NCI-H1930 (cell line): ENCODE measurements at places on chromosomes 1 and 21.

- DNase-seq, result no peak
Observed at GRCh38 chr1:7743346-7743745, 27.8 kb upstream of the VAMP3 start.

DNA sequence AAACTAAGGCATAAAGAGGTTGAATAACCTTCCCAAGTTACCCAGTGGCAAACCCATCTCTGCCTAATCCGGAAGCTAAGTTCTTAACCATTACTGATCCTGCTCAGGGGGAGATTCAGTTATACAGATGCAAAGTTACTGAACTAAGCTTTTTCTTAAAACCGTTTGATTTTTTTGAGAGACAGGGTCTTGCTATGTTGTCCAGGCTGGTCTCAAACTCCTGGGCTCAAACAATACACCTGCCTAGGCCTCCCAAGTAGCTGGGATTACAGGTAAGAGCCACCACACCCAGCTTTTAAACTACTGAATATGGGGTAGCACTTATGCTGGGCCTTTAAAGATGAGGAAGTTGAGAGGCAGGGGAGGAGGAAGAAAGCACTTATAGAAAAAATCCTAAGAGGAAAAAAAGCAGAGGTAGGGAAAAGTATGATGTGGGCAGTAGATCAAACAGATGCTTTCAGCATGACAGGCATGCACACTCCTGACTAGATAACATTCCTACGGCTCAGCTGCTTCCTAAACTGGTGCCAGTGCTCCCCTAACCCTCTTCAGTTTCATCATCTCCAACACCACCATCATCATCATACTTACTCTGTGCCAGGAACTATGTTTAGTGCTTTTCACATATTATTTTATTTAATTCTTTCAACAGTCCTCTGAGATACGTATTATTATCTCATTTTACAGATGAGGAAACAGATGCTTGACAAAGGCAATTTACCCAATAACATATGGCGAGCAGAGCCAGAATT lies 5.8 kb downstream of the PAFAH2 start:
- no peak for DNase-seq

- no peak for DNase-seq
Observed at GRCh38 chr1:47164552-47164951, 25.3 kb downstream of the PDZK1IP1 start.

- DNase-seq, result no peak
Observed at GRCh38 chr1:236240675-236241074, 41.1 kb downstream of the ERO1B start.

DNA sequence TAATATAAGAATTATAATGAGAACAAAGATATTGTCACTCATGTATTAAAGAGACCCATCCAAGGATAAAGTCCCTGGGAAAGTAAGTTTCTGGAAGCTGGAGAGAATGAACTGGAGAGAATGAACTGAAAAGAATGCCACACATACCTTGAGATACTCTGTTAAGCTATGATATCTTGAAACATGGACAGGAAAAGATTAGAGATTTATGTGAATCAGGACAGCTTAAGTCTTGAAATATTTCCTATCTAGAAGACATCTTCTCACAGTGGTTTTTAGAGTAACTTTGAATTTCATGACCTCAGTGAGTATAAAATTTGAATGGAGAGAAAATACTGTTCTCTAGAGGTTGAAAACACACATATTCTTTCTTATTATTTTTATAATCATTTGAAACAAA lies 201.3 kb upstream of the HMCN1 start:
- no peak for DNase-seq

- DNase-seq, result no peak
Observed at GRCh38 chr1:109610609-109611307, 8.7 kb downstream of the GNAT2 start.

GRCh38 chr1:66490816-66491215 lies 43.1 kb upstream of the SGIP1 start:
- no peak for DNase-seq

- no peak for DNase-seq
Observed at GRCh38 chr1:165890684-165891083, 63.3 kb downstream of the UCK2 start.

- DNase-seq, result no peak
Observed at GRCh38 chr1:236284291-236284721, 2.5 kb upstream of the ERO1B start.

DNA sequence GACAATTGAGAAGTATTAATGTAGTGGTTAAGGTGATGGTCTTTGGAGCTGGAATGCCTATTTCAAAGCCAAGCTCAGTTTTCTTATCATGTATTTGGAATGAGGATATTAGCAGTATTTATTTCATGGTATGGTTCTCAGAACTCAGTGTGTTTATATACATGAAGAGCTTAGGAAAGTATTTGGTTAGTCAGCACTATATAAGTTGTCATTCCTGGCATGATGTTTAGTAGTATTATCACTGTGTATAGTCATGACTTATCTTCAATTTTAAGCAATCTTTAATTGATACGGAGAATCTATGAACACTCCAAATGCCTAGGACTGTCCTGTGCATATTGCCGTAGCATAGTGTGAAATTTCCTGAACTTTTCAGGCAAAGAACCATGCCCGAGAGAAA lies 501.9 kb upstream of the USP24 start:
- no peak for DNase-seq

GRCh38 chr1:110254604-110255391 lies 44.7 kb downstream of the KCNC4 start:
- DNase-seq, result no peak

GRCh38 chr1:99660496-99660895 lies 14.6 kb downstream of the PALMD start:
- DNase-seq, result no peak

DNA sequence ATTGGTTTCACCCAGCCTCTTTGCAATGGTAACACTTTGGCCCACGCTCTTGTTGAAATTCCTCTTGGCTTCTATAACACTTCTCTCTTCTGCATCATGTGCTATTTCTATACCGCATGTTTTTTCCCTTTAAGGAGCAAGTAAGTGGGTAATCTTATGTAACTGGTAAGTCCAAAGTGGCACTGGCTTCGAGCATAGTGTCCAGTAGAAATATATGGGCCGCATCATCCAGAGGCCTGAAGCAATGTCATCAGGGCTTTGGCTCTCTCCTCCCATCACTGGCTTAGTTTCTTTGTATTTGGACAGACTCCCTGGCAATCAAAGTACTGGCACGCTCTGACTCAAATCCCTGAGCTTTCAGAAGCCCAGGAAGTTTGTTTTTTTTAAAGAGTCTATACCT lies 17.5 kb downstream of the CHML start:
- DNase-seq, result no peak

GRCh38 chr1:217622042-217622441 lies 8.8 kb downstream of the GPATCH2 start:
- DNase-seq, result no peak

DNA sequence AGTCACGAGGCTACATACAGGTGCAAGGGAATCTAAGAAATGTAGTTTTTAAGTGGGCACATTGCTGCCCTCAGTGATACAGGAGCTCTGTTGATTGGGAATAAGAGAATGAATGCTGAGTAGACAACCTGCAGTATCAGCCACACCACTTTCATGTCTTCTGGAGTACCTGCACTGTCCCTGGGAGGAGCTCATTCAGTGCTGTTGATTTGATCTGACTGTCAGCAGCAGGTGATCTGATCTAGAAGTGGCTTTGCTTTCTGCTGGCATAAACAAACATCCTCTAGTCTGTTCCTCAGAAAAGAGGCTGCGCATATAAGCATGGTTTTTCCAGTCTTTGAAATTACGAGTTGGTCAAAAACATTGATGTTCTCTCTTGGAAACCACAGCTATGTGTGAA lies 35.5 kb upstream of the LRRC52 start:
- no peak for DNase-seq

DNA sequence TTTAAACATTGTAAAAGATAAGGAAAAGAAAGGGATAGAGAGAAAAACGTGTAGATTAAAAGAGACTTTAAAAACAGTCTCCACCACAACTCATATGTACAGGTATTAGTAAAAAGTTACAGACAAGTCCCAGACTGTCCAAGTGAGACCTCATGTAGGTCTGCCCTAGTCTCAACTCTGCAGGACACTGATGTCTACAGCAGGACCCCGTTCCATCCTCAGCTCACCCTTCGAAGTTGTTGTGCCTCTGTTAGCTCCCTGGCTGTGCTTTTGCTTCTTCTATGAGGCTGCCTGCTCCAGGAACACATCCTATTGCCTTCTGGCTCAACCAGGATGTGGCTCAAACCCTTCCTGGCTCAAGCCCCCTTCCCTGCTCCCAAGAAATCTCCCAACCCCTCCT lies 72.9 kb upstream of the FBXO28 start:
- no peak for DNase-seq

GRCh38 chr1:210631399-210631798 lies 302.7 kb downstream of the HHAT start:
- no peak for DNase-seq

GRCh38 chr1:24451746-24452145 lies 36.1 kb downstream of the NIPAL3 start:
- DNase-seq, result no peak

DNA sequence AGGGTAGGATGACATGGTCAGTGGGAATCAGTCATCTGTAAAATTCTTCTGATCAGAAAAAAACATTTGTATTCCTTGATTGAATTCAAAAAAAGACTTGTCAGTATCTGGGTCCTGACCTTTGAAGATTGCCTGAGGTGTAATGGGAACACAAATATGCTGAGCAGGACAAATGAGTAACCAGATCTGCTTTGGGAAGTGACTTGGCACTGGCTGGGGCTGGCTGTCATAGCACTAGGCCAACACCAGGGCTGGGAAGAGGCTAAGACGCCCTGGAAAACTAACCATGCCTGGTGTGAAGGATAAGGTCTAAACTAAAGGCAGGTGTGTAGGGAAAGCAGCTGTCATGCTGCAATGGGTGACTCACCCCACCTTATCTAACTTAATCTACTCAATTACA lies 452.9 kb upstream of the BEND5 start:
- DNase-seq, result no peak

DNA sequence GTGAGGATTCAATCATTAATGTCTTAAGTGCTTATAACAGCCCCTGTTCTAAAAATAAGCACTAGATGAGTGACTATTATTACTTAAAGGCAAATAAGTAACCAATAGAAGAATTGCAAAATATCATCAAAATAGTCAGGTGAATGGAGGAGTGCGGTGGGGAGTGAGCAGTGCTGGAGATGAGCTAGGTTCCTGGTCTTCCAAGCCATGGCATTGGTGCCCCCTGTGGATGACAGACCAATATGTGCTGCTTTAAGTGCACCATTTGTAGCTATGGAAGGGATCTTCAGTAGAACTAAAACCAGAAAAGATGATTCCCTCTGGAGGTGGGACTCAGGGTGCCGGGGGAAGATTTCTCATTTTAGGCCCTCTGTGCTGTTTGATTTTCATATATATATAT lies 46.1 kb upstream of the SLC30A1 start:
- DNase-seq, result peak; percentile 7

DNA sequence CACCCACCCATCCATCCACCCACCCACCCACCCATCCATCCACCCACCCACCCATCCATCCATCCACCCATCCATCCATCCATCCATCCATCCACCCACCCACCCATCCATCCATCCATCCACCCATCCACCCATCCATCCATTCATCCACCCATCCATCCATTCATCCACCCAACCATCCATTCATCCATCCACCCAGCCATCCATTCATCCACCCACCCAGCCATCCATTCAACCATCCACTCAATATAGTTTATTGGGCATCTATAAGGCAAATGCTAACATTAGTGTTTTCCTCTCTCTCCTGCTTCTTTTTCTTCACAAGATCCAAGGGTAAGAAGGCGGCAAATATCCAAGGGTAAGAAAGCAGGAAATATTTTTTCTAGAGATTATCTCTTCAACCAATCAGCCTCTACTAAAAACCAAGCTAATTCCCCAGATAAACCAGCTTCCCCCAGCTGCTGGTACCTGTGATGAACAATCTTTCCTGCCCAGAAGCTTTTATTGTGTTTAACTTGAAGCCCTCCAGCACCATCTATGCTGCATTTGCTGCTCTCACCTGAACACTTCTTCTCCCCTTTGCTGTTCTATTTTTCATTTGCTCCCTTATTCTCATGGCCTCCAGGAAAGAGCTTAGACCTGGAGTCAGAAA lies 22.6 kb upstream of the ATP2B4 start:
- no peak for DNase-seq

GRCh38 chr1:35844826-35845225 lies 37.0 kb downstream of the AGO4 start:
- no peak for DNase-seq

DNA sequence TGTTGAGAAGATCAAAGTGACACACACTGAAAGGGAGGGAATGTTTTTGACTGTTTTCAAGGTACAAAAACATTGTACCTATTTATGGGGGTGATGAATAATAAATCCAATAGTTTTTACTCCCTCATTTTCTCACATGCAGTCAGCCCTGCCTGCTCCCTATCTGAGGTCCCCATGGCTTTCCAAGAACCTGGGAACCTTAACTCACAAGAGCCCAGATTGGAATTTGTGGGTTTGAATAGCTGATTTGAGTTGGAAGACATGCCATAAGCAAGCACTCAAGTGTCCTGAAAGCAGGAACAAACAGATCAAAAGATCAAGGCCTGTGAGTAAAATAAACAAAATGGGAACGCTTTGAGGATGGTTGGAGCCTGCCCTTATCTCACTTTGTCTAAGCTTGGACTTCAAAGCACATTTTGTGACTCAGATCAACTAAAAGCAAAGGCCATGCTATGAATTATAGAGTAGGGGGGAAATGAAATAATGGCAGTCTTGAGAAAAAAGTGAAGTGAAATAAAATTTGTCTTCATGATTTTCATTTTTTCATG lies 136.6 kb downstream of the LYPLAL1 start:
- DNase-seq, result no peak

DNA sequence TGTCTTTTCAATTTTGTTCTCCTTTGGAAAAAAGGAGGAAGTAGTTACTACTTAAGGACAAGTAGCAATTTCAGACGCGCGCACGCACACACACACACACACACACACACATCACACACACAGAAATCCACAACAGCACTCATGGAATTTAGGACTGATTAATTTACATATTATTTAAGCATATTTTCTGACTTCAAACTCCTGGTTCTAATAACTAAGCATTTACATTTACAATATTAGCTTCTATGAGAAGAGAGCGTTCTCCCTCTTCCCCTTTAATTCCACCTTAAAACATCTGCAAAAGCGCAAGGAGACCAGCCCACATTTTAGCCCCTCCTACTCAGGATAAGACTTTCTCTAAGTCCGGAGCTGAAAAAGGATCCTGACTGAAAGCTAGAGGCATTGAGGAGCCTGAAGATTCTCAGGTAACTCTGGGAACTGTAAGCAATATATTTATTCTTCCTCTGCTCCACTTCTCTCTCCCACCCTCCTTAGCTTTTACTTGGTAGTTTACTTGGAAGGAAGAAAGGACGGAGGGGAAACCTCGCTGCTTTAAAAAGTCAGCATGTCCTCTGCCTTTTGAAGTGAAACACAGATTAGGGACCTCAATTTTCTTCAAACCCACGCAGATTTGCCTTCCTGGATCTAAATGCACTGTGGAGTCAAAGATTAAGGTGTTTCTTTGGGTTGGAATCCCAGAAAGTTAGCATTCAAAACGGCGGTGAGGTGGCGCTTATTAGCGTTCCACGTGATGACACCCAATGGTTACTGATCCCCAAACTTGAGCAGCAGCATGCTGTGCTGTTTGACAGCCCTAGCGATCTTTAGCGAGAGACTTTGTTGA lies at the start of gene PLA2G4A:
Gene PLA2G4A (plus strand): TSS at position 339 of the 844 bp plus-strand sequence. CDS start 25,406 bp downstream, outside the sequence.
- no peak for DNase-seq

- no peak for DNase-seq
Observed at GRCh38 chr1:22677931-22678896, 25.2 kb downstream of the C1QB start.

GRCh38 chr1:233241759-233242158 lies 53.8 kb downstream of the PCNX2 start:
- DNase-seq, result no peak

GRCh38 chr1:226692051-226692792 lies 46.9 kb downstream of the ITPKB start:
- no peak for DNase-seq

- DNase-seq, result no peak
Observed at GRCh38 chr21:29342363-29342957, 43.7 kb downstream of the BACH1 start.
